ENCODE measurements at places on chromosomes 7 and 10.

DNA sequence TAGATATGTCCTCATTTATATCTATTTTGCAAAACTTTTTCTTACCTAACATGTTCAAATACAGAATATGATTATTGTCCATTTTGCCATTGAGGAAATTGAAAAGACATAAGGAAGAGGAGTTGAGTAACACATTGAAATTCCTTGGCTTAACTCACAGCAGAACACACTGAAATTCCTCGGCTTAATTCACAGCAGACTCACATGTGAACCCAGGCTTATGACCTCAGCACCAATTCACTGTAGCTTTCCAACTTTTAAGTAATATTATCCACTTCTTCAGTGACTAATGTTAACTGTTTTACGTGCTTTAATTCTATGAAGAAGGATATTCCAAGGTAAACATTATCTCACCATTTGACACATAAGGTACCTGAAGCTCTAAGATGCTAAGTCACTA lies 597.5 kb upstream of the PFKP start:
- DNase-seq = no peak

GRCh38 chr10:132595021-132595420 lies 57.4 kb downstream of the INPP5A start:
- no peak for DNase-seq

GRCh38 chr7:64559206-64559605 lies 3.7 kb downstream of the ZNF680 start:
- DNase-seq = no peak

DNA sequence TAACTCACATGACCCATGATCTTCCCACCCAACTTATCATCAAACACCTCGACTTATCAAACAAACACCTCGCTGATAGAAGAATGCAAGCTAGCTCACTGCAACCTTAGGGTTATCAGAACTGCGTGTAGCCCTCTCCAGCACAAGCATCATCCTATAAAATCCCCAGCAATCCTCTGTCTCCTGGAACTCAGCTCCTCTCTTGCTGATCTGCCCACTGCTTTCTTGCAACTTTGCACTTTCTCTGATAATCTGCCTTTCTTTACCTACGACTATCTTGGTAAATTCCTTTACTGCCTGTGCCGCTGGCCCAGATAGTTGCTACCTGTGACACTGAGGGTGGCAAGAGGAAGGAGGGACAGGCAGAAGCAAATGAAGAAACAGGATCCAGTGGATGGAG lies 210.9 kb downstream of the ACTR3B start:
- DNase-seq = no peak

DNA sequence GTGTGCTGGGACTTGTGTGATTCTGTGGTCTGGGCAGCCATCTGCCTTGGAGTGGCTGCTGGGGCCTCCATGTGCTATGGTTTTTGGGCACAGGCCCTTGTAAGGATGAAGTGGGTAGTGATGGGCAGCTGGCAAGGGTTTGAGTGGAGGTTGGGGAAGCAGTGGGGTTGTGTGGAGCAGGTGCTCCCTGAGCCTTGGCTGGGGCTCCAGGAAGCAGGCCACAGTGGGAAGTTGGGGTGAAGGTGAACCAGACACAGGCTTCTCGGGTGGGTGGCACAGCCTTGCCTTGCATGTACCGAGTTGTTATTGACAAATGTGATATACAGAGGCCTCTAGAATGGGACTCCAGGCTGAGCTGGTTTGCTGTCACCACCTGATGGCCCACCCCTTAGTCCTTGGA lies 82.3 kb downstream of the ADCY1 start:
- no peak for DNase-seq

- peak; percentile 48 for DNase-seq
These were observed 36.0 kb downstream of the R3HCC1L start for GRCh38 chr10:98170249-98171117.

- DNase-seq = no peak
These were observed 167.2 kb downstream of the PRKG1 start for GRCh38 chr10:51241461-51241860.

GRCh38 chr10:47346581-47347302 lies 1.4 kb upstream of the RBP3 start:
- no peak for DNase-seq

- DNase-seq = no peak
These were observed 39.0 kb downstream of the AKR1B1 start for GRCh38 chr7:134419875-134420274.

- DNase-seq = peak; percentile 35
These were observed 47.4 kb downstream of the DENND11 start for GRCh38 chr7:141654551-141654950.

GRCh38 chr7:112982441-112983063 lies 104.1 kb downstream of the GPR85 start:
- no peak for DNase-seq

- no peak for DNase-seq
These were observed 20.2 kb downstream of the PLPP4 start for GRCh38 chr10:120477021-120477742.

DNA sequence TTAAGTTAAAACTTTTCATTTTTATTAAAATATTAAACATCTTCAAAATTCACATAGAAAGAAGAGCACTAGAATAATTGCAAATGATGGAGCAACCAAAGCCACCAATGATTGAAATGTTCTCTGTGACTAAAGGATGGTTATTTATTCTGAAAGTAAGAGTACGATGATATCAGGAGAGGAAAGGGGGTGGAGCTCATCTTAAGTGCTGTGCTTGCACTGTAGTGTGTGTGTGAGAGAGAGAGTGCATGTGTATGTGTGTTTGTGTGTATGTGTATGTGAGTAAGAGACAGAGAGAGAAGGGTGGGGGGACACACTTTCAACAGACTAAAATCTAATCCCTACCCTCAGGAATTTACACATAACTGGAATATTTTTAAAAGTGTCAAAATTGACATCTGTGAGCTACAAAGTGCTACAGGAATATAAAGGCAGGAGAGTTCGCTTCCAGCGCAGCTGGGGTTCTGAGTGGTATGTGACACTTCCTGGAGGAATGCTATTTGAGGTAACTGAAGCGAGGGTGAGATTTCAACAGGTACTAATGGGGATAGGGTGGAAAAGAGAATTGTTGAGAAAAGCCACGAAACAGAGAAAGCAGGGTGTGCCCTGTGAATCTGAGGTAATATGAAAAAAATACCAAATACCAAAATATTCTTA lies 57.2 kb upstream of the SMNDC1 start:
- no peak for DNase-seq

GRCh38 chr7:76310102-76310957 lies 7.9 kb downstream of the HSPB1 start:
- DNase-seq = no peak

DNA sequence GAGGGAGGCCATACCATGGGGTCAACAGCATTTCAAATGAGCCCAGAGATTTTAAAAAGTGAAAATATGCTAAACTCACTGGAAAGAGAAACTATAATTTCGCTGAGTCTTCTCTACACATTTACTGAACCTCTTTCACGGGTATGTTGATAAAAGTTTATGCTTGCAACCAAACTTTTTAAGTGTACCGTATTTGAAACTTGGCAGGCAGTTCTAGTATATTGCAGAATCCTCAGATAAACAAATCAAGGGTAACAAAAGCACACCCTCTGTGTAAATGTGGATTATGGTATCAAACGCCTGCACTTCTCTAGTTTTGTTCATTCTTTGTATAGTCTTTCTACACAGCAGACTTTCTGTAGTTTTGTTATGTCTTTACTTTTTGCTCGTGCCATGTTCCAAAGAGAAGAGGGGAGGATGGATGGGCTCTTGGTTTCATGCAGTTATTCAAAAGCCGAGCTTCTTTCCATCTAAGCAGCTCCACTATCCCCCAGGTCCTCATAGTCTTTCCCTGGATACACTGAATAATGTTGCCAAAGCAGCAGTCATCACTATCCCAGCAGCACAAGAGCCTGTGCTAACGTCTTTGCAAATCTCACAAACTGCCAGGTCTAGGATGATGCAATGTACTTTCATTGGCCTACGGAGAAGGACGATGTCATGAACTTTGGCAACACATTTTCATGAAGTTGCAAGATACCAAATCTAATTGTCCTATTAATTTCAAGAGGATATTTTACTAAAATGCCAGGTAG lies 131.2 kb downstream of the MPP7 start:
- DNase-seq = no peak

DNA sequence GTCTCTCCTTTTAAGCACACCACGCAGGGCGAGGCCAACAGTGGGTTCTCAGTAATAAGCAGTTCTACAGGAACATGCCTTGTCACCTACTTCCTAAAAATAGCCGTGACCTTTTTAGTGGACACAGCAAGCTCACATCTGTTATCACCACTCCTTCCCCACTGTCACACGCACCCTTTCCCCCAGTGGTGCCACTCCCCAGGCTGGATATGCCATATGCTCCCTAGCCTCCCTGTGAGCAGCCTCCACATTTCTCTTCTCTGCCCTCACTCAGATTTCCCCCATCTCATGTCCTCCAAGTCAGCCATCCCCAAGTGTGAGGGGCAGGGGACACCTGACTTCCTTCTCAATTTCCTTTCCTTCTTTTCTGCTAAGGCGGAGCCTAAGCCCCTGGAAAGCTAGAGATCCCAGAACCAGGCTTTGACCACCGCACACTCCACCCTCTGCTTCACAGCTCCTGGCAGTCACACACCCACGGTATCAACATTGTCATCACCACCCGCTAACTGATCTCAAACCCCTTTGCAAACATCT lies 3.7 kb downstream of the ANXA11 start:
- no peak for DNase-seq

GRCh38 chr7:22219739-22220493 lies 137.0 kb downstream of the RAPGEF5 start:
- no peak for DNase-seq

- no peak for DNase-seq
These were observed 67.7 kb downstream of the TRIM24 start for GRCh38 chr7:138527746-138528223.

DNA sequence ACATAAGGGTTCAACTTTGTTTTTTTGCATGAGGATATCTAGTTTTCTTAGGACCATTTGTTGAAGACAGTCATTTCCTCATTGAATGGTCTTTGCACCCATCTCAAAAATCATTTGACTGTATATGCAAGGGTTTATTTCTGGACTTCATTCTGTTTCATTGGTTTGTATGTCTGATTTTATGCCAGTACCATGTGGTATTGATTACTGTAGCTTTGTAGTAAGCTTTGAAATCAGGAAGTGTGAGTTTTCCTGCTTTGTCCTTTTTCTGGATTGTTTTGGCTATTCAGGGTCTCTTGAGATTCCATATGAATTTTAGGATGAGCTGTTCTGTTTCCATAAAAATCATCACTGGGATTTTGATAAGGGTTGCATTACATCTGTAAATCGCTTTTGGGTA lies 63.9 kb downstream of the SND1 start:
- DNase-seq = no peak

DNA sequence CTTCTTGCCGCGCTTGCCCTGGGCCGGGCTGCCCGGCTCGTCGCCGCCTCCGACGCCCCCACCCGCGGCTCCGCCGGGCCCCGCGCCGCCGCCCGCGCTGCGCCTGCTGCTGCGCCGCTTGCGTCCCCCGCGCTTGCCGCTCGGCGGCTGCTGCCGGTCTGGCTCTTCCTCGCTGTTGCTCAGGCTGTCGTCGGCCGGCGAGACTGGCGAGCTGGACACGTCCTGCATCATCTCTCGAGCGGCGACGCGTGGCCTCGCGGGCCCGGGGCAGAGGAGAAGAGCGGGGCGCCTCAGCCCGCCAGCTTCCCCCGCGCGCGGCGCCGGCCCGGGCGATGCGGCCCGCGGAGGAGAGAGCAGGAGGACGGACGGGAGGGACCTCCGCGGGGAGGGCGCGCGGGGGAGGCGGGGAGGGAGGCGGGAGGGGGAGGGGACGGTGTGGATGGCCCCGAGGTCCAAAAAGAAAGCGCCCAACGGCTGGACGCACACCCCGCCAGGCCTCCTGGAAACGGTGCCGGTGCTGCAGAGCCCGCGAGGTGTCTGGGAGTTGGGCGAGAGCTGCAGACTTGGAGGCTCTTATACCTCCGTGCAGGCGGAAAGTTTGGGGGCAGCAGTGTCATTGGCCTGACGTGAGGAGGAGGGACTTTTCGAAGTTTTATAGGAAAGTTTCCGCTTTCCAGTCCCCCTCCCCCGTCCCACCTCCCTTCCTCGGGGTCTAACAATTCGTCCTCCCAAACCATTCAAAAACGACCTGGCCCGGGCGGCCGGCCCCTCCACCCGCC lies at the start of gene TWIST1:
Gene TWIST1 (minus strand): TSS at position 546 of the 779 bp plus-strand sequence. CDS start 315 bp downstream, at position 231.
- DNase-seq = peak; percentile 82

GRCh38 chr7:82345886-82346285 lies 97.7 kb downstream of the CACNA2D1 start:
- no peak for DNase-seq

GRCh38 chr10:133526957-133527588 lies at the start of gene CYP2E1:
Gene CYP2E1 (plus strand): TSS chr10:133527363. CDS start chr10:133527396, 33 bp downstream.
- DNase-seq = no peak

GRCh38 chr7:143280160-143280559 lies 4.6 kb upstream of the TMEM139 start:
- DNase-seq = no peak

DNA sequence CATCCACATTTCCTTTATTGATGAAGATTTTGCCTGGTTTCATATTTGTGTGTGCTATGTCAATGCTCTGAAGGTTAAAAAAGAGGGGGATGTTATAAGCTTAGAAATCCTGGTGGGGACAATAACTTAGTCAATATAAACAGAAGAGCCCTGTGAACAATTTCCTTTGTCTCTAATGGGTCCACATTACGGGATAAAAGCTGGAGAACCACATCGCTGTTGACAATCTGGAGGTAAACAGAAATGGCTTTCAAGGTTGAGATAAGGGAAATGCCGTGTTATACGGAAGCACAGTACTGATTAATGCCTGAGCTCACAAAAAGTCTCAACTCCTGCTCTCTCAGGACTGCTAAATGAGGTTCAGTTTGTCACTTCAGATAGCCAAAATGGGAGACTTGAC lies 16.8 kb downstream of the ASAH2 start:
- no peak for DNase-seq

GRCh38 chr10:80540981-80541750 lies 3.5 kb downstream of the SH2D4B start:
- DNase-seq = no peak

DNA sequence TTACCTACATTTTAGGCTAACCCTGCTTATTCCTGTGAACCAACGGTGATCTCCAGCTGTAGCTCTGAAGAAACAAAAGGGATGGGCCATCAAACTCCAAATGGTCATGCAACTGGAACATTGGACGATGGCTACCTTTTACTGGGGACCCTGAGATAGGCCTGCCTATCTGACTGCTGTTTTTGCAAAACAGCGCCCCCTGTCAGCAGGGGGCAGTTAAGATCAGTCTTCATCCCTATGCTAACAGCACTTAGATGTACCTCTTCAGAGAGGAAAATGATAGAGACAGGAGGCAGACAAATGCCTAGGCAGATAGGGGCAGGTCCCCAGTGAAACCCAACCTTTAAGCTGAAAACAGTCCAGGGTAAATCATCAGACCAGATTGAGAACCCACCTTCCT lies 1085.4 kb upstream of the SORCS1 start:
- no peak for DNase-seq

GRCh38 chr7:131249003-131249402 lies 78.7 kb upstream of the MKLN1 start:
- peak; percentile 83 for DNase-seq

DNA sequence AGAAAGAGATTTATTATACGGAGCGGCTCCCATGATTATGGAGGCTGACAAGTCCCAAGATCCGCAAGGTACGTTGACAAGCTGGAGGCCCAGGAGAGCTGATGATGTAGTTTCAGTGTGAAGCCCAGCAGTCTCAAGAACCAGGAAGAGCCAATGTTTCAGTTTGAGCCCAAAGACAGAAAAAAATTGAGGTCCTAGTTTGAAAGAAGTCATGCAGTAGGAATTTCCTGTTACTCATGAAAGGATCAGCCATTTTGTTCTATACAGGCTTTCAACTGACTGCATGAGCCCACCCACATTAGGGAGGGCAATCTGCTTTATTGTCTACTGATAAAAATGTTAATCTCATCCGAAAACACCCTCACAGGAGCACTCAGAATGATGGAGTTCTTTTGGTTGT lies 51.5 kb downstream of the CCDC71L start:
- no peak for DNase-seq

- peak; percentile 5 for DNase-seq
These were observed 10.7 kb downstream of the HECTD2 start for GRCh38 chr10:91420868-91421267.

Data from HTR-8/SVneo (cell line).